Esophagus squamous epithelium (tissue), 5 donors: ENCODE measurements at places on chromosomes 1 and 21.

DNA sequence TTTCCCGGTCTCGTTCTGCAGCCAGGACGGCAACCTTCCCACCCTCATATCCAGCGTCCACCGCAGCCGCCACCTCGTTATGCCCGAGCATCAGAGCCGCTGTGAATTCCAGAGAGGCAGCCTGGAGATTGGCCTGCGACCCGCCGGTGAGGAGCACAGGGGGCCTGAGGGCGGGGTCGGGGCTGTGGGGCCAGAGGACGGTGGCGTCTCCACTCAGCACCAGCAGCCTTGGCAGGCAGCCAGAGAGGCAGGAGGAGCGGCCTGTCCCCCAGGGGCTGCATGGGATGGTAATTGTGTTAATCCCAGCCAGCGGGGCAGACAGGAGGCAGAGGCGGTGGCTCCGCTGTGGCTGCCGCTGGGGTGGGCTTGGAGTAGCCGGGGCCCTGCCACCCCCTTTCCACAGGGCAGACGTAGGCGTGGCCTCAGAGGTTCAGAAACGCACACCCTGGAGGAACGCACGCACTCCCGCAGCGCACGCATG, 12.1 kb downstream of the SAMD11 start:
- no peak for DNase-seq

DNA sequence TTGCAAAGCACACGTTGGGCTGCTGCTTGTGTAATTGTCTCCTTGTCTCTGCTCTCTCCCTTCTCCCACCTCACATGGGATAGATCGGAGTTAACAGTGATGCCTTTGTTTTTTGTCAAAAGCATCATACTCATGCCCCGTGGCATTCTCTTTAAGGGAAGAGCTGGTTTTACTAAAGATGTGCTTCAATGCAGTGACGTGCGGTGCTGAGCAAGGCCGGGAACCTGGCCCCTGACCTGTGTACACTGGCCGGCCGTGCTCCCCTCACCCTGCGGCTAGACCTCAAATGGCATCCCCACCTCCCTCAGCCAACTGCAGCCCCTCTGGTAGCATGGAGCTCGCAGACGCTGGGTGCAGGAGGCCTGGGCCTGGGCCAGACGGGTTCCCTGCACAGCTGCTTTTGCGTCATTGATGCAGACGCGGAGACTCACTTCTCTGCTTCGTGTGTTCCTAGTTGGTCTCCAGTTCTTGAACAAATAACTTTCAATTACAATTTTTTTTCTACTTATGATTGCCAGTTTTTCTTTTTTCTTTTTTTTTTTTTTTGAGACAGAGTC, 19.9 kb downstream of the AGPAT3 start:
- no peak for DNase-seq

DNA sequence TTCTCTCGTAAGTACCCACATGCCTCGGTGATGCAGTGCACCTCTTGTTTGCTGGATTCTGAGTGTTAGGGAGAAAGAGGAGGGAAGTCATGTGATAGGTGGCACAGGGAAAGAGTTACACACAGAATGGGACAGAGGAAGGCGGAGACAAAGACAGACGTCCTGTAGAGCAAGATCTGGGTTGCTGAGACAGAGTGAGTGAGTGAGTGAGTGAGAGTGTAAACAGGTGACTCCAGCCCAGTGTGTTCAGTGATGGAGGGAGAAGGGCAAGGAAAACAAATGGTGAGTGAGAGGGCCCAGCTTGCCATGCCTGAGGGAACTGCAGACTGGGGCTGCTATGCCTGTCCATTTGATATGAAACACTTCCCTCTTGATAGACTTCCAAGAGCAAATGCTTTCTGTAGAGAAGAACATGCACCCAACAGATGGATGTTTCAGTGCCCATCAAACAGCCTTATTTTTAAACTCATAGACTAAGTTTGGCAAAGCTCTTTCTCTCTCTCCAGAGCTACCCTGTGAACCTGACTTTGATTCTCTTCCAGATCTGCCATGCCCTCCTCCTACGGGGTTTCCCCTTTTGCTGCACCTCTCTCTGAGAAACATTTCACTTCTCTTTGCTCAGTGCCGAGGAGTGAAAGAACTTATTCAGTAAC, 209.9 kb upstream of the COA6 start:
- DNase-seq, result no peak

DNA sequence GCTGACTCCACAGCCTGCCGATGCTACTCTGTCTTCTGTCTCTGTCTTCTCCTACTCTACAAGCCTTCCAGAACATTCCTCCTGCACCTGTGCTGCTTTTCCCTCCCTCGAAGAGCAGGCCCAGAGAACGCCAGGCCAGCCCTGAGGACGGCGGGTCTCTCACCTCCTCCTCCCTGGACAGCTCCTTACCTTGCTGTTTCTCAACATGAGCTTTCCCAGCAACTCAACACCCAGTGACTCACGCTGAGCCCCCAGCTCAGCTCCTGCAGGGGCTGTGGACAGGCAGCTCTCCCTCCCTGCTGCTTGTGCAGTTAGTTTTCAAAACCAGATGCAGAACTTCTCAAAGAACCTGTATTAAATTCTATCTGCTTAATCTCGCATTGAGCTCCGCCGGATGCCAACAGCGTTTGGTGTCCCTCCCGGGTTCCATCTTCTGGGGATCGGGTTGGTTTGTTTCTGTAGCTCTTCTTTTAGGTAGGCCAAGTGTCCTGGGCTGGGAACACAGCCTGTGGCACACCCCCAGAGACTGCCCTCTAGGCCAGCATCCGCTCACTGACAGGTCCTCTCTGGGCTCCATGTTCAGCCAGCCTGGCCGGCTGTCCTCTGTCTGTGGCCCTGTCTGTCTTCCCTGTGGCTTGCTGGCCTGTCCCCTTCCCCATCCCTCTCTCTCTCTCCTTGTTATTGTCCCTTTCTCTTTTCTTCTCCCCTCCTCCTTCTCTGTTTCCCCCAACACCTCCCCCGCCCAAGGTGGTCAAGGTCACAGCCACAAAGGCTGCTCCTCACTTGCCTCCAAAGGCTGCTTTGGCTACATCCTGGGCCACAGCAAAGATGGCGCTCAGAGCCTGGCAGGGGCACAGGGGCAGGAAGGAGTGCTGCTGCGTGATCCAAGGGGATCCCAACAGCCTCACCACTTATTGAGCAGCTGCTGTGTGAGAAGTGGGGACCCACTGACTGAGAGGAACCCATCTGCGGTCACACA, 391.0 kb downstream of the MATN1 start:
- no peak for DNase-seq

DNA sequence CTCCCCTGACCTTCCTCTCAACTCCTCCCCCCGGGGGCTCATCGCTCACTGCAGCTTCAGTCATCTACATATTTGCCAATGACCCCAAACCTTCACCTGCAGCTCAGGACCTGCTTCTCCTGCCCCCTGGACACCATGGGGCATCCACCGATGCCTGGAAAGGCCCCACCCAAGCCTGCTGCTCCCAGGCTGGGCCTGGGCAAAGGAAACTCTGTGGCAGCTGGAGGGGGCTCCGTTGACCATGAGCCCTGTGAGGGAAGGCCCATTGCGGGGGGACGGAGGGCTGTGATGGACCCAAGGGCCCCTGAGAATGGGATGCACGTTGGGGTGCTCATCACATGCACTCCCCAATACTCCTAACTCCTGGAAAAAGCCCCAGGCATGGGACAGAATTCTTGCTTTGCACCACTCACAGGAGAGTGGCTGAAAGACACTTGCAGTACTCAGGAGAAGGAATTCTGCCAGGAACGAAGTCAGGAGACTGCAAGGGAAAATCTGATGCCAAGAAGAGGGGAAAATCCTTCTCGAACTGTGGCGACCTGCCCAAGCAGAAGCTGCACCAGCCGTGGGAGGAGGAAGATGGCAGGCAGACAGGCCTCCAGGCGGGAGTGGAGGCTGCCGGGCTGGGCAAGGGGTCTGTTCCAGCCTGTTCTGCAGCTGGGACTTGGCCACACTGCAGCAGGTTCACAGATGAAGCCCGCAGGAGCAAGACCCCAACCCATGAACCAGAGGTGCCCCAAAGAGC, 18.4 kb downstream of the MATN1 start:
- no peak for DNase-seq

- no peak for DNase-seq
Observed at GRCh38 chr1:97192872-97193572, 471.4 kb downstream of the PTBP2 start.

GRCh38 chr1:14733048-14733778, 134.7 kb downstream of the KAZN start:
- no peak for DNase-seq

- no peak for DNase-seq
Observed at GRCh38 chr1:199042193-199042592, 403.4 kb downstream of the PTPRC start.

DNA sequence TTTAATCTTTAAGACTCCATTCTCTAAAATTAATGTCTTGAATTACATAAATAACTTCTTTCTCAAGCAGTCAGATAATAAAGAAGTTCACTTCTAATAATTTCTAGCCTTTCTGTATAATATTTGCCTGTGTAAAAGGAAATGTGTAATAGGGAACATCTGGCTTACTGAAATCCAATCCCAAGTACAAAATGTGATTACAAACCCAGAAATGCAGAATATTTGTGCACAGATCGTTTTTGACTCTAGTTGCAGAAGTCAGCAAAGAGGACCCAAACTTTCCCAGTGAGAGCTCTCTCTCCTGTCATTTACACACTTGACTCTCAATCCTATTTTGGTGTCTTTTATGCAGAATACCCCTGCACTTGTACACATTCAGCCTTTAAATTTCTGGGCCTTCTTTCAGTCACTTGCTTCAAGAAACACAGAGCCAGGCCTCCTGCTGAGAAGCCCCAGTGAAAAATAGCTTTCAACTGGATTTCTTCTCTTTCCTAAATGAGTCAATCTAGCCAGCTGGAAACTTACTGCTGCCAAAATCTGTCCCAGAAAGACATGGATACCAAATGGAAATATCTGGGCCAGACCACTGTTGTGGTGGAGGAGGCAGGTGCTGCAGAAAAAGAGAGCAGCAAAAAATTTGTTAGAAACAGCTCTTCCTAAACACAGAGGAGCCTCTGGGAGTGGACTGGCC, 68.5 kb upstream of the ADAM30 start:
- no peak for DNase-seq

GRCh38 chr1:225460737-225461532, 33.1 kb upstream of the LBR start:
- no peak for DNase-seq

- DNase-seq, result no peak
Observed at GRCh38 chr1:58422436-58422835, 124.1 kb downstream of the OMA1 start.

GRCh38 chr1:68725001-68725752, 228.3 kb upstream of the DEPDC1 start:
- no peak for DNase-seq

DNA sequence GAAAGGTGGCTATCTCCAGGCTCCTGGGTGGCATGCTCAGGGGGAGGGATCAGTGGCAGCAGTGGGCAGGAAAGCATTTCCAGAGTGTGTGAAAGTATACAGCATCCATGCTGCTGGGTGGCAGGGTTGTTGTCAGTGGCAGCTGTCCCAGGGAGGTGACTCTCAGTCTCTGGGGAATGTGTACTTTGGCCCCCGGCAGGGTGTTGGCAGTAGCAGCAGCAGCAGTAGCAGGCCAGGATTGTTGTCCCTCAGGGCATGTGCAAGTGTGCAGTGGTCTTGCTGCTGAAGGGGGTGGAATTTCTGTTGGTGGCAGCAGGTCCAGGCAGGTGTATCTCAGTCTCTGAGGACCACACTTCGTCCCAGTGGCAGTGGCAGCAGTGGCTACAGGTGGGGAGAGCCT, 71.7 kb upstream of the GUCA2B start:
- no peak for DNase-seq

GRCh38 chr1:204870160-204870912, at the start of gene NFASC:
NFASC (plus strand) TSS chr1:204870862; CDS start chr1:204944316, 73,454 bp downstream.
- DNase-seq, result no peak
